ENCODE measurements at places on chromosomes 3 and 15.

DNA sequence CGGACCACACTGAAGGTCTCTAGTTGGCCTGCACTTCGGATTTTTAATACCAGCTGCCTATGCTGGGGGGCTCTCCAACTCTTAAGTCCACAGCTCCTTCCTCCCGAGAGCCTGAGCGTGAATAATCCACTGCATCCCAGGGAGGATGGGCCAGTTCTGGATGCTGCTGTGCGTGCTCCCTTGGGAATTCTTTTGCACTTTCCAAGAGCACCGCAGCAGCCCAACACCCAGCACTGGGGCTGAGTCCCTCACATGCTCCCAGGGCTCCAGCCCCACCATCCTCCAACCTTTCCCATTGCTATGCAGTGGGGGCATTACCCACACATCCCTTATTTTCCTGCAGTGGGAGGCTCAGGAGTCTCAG is 136.4 kb upstream of the IQSEC1 start:
- no peak for ATAC-seq

DNA sequence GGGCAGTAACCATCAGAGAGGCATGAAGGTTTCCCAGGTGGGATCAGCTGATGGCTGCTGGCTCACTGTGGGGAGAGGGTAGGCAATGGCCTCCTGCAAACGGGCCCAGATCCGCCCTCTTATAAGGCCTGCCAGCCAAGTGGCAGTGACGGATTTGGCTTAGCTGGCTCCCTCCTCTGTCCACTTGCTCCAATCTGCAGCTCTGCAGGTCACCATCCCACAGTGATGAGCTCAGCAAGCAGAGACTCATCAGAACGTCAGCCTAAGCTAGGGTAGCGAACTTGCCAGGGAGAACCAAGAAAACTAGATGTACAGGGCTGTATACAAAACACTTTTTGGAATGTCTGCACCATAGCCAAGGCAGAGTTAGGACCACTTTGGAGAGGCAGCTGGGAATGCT is 62.8 kb upstream of the DCLK3 start:
- no peak for ATAC-seq

DNA sequence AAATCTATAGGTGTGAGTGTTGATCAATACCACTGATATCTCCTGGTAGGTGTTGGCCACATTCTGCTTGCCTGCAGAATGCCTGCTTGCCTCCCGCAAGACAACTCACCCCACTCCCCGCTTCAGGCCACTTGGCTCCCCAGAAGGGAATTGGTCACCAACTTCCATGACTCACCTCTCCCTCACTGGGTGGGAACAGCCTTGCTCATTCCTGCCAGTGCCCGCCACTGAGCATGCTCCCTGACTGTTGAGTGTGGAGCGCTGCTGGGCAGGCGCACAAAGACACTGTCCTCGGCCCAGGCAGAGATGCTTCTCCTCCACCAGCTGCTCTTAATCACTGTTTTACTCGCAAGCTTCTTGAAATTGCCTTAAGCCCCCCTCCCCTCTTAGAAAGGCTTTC is 57.3 kb upstream of the PPP2R3A start:
- ATAC-seq, result no peak

DNA sequence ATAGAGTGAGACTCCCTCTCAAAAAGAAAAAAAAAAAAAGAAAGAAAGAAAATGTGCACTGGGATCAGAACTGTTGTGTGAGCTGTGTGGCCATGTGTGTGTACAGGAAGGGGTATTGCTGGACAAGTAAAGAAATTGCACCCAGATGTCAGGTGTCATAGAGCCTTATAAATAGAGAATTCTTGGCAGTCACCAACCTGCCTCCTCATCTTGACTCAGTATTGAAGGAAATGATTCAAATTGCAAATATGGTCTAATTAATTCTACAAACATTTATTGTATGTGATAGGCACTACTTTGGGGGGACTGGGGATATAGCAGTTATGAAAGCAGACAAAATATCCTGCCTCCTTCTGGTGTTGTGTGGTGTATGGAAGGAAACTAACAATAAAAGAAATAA is 243.8 kb upstream of the TTC14 start:
- peak; percentile 33 for ATAC-seq

- no peak for ATAC-seq
Measured at GRCh38 chr15:40100123-40100946, 8.3 kb downstream of the BMF start.

DNA sequence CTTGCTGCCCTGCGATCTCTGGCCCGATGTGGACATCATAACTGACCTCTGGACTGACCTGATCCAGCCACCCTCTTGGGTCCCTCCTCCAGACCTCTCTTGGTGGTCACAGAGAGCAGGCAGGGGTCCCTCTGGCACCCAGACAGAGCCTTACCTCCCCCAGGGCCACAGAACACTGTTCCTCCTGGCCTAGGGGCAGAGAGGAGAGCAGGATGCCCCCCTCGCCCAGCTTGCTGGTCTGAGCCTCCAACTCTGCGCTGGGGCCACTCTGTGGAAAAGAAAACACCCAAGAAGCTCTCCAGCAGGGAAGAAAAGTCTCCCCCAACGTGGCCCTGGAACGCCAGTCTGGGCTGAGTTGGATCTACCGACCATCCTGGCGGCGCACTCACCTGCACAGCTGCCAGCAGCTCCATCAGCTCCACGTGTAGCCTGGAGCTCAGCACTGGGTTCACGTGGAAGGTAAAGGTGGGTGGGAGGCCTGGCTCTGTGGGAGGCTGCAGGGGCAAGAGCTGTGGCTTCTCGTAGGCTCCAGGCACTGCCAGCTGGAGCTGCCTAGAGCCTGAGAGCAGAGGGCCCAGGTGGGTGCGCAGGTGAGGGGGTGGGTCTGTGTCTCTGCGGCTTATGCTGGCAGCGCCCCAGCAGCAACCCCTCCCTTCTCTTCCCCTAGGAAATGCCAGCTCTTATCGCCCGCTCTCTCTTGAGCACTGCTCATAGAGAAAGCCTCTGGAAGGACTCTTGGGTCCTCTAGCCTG is 6.0 kb downstream of the PLA2G4F start:
- no peak for ATAC-seq
